ENCODE measurements at places on chromosomes 13 and 19. TPM values are rescaled to one million over a fixed set of nuclear protein-coding genes. Genes with fewer than 3 reads are reported as not detected.

DNA sequence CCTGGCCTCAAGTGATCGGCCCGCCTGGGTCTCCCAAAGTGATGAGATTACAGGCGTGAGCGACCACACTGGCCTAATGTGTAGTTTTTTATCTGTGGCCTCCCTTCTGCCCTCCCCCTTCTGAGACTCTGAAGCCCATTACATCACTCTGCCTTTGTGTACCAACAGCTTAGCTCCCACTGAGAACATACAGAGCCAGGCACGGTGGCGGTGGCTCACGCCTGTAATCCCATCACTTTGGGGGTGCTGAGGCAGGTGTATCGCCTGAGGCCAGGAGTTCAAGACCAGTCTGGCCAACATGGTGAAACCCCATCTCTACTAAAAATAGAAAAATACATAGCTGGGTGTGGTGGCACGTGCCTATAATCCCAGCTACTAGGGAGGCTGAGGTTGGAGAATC lies 12.6 kb downstream of the NCR1 start:
- DNase-seq = no peak

Gene TSHZ3
- 12.6 TPM for total RNA-seq

Gene PRR20A
- not detected for total RNA-seq

GRCh38 chr19:5719274-5719960 lies 529 bp downstream of the LONP1 start:
- DNase-seq = no peak

- no peak for DNase-seq
These were observed 165.5 kb upstream of the KLF12 start for GRCh38 chr13:74299721-74300120.

Gene SLC10A2
- total RNA-seq = not detected

Gene SYT5
- not detected for total RNA-seq

Gene ZNF526
- 8.1 TPM for total RNA-seq

Gene CEACAM3
- 1.6 TPM for total RNA-seq

Measured in mesenteric fat pad (tissue), 1 donor.